Esophagus squamous epithelium (tissue), 5 donors: ENCODE measurements at places on chromosomes 6 and 20. TPM values are rescaled to one million over a fixed set of nuclear protein-coding genes. Genes with fewer than 3 reads are reported as not detected.

Gene DAAM2
- total RNA-seq = 8.0 TPM

Gene RAET1G
- 14.9 TPM for total RNA-seq

Gene GLP1R
- not detected for total RNA-seq

Gene ZSCAN23
- 0.59 TPM for total RNA-seq

Gene OPN5
- not detected for total RNA-seq

GRCh38 chr6:14664112-14664601 is 546.6 kb downstream of the CD83 start:
- no peak for DNase-seq

- no peak for DNase-seq
Measured at GRCh38 chr6:35435074-35435837, 16.9 kb upstream of the FANCE start.

DNA sequence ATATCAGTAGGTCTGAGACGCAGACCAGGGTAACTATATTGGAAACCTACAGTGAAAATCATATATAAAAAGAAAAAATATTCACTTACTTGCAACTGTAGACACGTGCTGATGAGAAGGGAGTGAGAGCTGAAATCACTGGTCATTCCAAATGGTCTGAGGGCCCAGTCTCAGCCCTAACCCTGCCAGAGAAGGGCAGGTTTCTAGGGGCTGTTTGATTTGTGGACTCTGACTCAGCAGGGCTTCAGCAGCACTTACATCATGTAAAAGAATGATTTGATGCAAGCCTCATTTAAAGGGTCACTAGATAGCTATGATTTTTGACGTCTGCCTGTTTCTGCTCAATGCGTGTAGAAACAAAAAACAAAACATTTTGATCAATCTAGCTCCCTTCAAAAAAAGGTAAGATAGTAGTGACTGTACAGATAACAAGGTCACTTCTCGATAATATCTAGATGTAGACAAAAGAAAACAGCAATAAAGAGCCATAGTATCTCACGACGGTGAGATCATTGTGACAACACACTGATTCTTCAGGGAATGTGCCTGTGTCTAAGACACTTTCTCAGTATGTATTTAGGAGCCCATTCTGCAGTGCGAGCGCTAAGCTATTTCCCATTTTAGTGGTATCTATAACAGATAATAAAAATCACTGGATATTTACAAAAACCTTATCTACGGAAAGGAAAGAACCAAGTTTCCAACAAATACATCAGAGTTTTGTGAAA is 307.2 kb downstream of the HIVEP2 start:
- DNase-seq = no peak

- no peak for DNase-seq
Measured at GRCh38 chr6:50925981-50926380, 107.3 kb downstream of the TFAP2B start.

GRCh38 chr6:1657116-1657770 is 47.5 kb downstream of the FOXC1 start:
- DNase-seq = no peak

DNA sequence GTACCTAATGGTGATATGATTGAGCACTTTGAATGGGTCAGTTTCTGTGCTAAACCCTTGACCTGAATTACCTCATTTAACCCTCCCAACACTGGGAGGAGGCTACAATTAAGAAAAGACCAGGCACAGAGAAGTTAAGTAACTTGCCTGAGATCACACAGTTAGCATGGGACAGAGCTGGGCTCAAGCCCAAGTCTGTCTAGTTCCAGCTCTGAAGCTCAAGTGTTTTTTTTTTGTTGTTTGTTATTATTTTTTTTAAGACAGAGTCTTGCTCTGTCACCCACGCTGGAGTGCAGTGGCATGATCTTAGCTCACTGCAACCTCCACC is 4.0 kb downstream of the FAM83D start:
- DNase-seq = no peak

GRCh38 chr6:37492236-37492972 is 7.3 kb downstream of the CCDC167 start:
- no peak for DNase-seq

GRCh38 chr6:131597446-131597845 is 24.4 kb downstream of the ARG1 start:
- DNase-seq = no peak

DNA sequence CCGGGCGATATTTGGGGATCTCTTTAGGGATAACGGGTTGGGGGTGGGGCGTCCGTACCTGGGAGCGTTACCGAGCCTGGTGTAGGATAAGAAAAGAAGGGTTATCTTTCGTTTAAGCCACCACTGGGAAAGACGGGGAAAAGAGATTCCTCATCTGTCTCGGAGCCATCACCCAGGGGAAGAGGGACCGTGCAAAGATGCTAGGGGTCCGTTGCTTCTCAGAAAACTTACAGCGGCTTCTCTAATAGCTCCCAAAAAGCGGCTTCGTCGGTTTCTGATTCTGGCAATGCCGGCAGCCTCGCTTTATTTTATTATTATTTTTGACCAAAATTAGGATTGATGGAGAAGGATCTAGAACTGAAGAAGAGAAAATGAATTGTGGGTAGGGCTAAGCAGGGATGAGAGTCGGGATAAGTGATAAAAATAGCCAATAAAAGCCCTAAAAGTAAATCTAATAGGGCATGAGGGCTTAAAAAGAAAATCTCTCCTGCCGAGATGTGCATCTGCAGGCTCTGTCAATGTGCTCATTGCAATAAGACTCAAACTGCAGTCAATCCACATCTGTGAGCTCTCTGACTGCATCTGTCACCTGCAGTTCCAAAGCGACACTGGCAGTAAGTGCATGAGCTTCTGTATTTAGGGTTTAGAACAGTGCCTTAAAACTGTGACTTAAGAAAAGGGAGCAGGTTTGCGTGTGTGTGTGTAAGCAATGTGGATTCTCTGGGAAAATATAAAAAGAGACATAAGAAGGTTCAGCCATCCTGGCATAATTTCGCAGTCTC is 801 bp downstream of the TBPL1 start:
- no peak for DNase-seq

- DNase-seq = no peak
Measured at GRCh38 chr20:1947535-1947846, 46.4 kb downstream of the PDYN start.

GRCh38 chr6:44349904-44350649 is 7.6 kb downstream of the SPATS1 start:
- no peak for DNase-seq
